ENCODE measurements at places on chromosomes 5 and 9.
A peak's percentile ranks its signal among the peaks of the same experiment; 100 is the strongest.

GRCh38 chr9:38765101-38765500 is 45.2 kb upstream of the FAM240B start:
- no peak for DNase-seq

DNA sequence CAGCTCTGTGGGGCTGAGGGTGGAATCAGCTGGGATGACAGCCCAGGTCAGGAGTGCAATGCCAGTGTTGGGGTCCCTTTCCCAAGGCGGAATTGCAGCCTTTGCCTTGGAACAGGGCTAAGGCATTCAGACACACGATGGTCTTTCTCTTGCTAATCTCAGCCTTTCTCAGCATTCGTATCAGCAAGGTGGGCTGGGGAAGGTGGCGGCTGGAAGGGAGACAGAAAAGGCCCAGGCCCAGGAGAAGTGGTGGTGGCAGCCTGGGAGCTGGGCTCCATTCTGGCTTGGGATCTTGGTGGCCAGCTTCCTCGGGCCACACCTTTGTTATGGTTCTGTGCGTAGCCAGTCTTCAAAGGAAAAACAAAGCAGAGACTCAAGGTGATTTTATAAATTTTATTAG is 1.1 kb upstream of the ARHGEF28 start:
- no peak for DNase-seq

DNA sequence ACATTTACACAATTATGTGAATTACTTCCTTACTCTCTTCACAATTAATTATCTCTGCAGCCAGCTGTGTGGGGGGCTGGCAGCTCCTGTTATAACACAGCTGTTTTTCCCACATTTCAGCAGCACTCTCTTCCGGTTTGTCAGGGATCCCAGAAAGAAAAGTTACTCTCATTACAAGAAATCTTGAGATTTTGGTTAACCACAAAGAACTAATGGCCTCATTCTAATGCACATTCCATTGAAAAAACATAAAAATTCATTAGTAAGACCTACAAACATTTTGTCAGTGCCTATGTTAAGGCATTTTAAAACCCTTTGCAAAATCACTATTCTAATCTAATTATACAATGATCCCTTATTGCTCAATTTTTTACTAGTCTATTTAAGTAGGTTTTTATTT is 64.1 kb downstream of the PDE4D start:
- DNase-seq, result no peak

- DNase-seq, result no peak
These were observed 80.2 kb downstream of the PHF2 start for GRCh38 chr9:93656426-93657239.

GRCh38 chr9:86703346-86703745 is 244.0 kb downstream of the GAS1 start:
- no peak for DNase-seq

DNA sequence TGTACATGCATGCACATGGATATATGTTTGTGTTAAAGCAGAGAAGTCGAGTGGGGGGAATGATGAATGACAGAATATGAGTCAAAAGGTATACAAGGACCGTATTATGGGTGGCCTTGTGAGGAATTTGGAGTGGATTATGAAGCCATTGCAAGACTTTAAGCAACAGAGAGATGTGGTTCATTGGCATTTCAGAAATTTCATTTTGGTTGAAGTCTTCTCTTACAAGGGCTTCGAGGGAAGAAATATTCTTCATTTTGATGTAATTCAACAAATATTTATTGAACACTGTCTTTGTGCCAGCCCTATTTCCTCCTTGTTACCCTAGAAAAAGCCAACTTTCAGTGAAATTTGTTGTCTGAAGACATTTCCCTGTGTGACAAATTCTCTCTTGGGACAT is 83.9 kb upstream of the SLCO6A1 start:
- DNase-seq, result no peak

- no peak for DNase-seq
These were observed 105.7 kb downstream of the TMC1 start for GRCh38 chr9:72627147-72627546.

GRCh38 chr5:144369006-144369405 is 198.3 kb downstream of the KCTD16 start:
- DNase-seq, result peak; percentile 57

DNA sequence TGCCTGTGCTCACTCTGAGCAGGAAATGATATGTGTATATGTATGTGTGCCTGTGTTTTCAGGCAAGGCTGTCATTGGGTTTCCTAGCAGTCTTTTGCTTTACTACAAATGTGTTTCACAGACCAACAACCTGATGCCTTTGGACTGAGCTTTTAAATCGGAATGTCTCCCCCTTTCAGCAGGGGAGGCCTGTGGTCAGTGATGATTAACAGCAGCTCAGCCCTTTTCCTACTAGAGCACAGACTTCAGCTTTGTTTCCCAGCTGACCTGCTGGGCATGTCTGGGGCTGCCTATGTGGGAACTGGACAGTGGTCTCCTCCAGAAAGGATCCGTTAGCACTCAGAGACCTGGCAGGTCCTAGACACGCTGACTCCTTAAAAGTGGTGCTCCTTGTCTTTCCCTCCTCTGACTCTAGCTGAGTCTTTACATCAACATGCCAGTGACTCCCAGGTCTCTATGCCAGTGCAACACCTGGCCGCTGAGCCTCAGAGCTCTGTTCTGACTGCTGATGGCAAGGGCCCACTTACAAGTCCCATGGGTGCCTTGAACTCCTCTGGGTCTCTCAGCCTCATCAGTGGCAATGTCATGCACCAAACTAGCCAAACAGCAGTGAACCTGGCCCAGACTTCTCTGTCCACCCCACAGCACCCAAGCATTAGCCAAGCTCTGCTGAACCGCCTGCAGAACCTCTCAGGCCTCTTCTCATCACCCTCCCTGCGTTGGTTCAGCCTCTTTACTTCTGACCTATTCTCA is 7.7 kb downstream of the MACROH2A1 start:
- DNase-seq, result no peak

DNA sequence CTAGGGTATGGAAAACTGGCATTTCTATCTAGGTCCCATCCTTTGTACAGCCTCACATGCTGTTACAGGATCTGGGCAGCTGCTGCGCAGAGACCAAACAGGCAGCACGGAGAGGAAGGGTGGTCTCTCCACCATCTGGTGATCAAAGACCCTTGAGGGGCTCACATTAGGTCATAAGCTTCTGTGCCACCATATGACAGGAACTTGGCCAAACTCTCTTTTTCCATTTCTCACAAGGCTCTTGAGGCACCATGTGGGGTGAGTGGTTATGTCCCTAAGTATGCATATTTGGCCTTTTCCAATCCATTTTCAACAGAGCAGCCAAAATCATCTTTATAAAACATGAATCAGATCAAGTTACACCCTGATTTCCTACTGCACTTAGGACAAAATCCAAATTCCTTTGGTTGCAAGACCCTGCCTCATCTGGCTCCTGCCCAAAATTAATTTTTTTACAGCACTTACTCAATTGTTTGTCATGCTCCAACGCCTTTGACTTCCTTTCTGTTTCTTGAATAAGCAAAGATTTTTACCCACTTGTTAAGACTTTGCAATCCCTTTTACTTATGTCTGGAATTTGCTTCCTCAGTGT is 730.0 kb downstream of the MAT2B start:
- peak; percentile 20 for DNase-seq

GRCh38 chr5:168401880-168402279 is 84.4 kb upstream of the RARS1 start:
- DNase-seq, result no peak

DNA sequence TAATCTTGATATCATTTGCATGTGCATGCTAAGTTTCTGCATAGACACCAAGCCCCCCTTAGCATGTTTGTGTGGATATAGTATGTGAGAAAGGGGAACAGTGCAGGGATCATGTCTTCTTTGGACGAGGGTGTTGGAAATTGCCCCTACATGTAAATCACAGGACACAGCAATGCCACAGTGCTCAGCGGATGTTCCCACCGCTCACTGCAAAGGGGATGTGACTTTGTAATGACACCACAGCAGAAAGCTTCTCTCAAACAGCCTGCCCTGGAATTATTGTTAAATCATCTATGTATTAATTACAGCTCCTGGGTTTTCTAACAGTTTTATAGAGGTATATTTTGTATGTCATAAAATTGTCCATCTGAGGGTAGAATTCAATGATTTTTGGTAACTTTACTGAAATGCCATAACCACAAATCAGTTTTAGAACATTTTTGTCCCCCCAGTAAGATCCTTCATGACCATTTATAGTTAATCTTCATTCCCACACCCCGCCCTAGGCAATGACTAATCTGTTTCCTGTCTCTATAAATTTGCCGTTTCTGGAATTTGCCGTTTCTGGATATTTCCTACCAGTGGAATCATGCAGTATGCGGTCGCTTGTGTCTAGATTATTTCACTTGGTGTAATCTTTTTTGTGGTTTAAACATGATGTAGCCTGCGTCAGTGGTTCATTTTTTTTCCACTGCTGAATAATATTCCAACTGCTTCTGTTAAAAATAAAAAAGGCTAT is 648.5 kb upstream of the WWC1 start:
- DNase-seq, result no peak

- no peak for DNase-seq
These were observed 83.1 kb upstream of the IL6ST start for GRCh38 chr5:56077796-56078233.

- no peak for DNase-seq
These were observed 81.1 kb downstream of the PTPN3 start for GRCh38 chr9:109417054-109417453.

- no peak for DNase-seq
These were observed 384.3 kb downstream of the YTHDC2 start for GRCh38 chr5:113897748-113898147.

DNA sequence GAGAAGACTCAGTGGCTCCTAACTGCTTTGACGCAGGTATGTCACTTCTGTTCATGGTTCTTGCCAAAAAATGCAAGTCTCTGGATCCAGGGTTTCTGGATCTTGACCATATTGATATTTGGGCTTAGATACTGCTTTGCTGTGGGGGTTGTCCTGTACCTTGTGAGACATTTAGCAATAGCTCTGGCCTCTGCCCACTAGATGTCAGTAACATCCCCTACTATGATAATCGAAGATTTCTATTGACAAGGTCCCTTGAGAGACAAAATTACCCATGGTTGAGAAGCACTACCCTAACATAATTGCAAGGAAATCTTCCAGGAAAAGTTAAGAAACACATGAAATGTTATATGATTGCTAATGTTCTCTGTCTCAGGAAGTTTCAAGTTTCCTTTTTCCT is 285.4 kb downstream of the TMEM232 start:
- peak; percentile 7 for DNase-seq

GRCh38 chr9:134636149-134636507 is 5.5 kb upstream of the COL5A1 start:
- DNase-seq, result no peak

- no peak for DNase-seq
These were observed 91.4 kb downstream of the ANGPTL2 start for GRCh38 chr9:127030814-127031740.

GRCh38 chr5:170633235-170634081 is 129.6 kb downstream of the KCNIP1 start:
- peak; percentile 95 for DNase-seq

DNA sequence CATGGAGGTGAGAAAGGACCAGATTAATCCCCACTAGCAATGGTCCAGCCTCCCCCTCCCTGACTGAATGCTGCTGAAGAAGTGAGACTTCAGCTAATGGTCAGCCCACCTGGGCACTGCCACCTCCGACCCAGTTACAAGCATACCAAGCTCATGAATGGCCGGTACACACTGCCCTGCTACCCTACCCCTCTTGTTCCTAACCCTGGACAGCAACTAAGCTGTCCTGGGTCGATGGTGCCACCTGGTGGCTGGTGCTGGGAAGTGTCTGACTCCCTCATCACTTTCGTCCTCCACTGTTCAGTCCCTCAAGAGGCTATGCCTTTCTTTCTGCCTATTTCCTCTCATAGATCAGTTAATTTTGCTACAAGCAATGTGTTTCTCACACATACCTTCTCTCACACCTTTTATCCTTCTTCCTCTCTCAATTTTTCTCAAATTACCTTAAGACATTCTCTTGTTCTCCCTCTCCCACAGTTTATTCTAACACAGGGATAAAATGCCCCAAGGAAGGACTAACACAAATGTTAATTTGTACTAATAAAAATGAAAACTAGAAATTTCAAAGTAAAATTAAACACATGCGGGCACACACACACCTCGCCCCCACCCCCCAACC is 42.4 kb downstream of the PAX5 start:
- no peak for DNase-seq

DNA sequence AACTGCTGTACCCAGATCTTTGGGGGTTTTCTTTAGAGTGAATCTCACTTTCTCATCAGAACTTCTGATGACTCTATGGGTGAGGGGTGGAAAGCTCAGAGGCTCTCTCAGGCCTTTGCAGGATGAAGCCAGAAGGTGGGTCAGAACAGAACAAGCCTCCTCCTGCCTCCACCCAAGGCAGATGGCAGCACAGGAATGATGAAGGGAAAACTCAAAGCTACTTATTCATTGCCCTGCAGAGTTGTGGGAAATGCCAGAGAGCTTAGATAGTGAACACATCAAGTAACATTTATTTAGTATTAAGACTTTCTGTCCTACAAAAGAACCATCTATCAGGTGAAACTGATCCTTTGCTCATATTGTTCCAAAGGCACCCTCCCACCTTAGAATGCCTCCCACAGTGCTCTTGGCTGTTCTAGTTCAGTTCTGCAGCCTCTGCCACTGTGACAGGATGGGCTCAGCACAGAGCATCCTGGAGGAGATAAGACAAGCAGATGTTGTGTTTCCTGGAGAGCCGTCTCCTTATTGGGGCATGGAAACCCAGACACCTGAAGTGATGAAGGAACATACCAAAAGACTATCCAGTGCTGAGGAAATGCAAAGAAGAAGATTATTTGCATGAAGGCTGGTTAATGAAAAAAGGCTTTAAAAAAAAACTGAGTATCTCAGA is 146.6 kb downstream of the ADAMTS12 start:
- DNase-seq, result no peak

DNA sequence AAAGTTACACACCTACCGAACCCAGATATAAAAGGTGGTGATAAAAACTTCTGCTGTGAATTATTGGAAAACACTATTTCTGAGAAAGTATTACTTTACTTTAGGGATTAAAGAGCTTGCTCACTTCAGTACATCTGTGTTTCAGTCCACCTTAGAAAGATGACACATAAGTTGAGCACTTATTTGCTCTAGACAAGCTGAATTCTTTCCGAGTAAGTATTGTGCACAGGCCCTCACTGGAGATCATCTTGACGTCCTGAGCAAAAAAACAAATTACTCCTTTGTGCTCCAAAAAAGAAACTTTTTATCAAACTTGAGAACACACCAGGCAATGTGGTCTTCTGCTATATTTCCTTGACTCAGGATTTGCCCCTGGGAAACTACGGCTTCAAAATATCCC is 231.0 kb upstream of the GRAMD2B start:
- DNase-seq, result no peak
